Stimulated activated CD8-positive, alpha-beta memory T cell treated with anti-CD3 and anti-CD28 coated beads, Interleukin-12 subunit alpha, Interleukin-12 subunit beta, amount 100 ng/mL, for 1 hour (primary cell): ENCODE measurements at places on chromosomes 6 and 20.

DNA sequence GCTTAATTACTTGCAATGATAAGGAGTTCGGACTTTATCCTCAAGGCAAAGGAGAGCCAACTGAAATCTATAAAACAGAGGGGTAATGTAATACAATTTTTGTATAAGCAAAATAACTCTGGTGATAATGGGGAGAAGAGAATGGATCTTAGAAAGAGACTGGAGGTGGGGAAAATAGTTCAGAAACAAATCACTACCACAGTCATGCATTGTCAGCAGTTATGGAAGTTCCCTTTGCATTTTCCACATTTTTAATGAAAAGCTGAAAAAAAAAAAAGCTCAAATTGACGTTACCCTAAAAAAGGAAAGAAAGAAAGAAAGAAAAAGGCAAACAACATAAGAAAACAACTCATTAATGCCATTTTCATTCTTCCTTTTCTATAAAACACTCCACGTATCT, 337.6 kb upstream of the HSF2 start:
- no peak for DNase-seq

- DNase-seq: no peak
These were observed 1.0 kb downstream of the TOMM34 start for GRCh38 chr20:44959082-44959637.

GRCh38 chr6:15608396-15608795, 54.4 kb downstream of the DTNBP1 start:
- no peak for DNase-seq

DNA sequence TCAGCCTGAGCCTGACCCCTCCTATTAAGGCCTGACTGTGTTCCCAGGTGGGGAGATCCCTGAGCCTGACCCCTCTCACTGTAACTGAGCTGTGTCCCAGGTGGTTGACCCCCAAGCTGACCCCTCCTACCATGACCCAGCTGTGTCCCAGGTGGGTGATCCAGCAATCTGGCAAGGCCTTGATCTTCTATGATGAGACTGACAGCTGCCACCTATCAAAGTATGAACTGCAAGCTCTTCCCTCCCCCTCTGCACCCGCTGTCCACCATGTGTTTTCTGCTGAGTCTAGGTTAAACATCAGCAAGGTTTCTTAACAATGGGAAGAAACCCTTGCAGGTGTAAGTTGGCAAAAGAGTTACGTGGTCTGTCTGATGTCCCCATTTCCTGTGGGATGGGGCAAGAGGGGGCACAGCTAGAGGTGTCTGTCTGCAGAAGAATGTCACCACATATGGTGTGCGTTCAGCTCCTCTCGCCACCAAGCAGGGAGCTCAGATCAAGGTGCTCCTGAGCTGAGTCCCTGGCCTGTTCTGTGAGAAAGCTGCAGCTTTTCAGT, 5.9 kb downstream of the PXDC1 start:
- no peak for DNase-seq

DNA sequence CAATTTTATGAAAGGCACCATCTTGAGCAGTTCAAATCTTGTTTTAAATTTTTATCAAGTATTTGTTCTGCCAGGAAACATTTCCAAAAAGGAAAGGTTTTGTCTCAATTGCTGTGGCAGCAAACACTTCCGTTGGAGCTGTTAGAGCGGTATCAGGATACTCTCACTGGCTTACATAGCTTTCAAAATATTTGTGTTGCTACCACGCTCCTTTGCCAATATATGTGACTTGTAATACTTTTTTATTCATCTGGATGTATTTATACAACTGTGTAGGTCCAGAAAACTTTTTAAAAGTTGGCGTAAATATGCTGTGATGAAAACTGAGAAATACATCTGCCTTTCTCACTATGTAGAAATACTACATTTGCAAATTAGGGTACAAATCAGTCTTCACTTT, 37.8 kb upstream of the NHSL1 start:
- DNase-seq: no peak

DNA sequence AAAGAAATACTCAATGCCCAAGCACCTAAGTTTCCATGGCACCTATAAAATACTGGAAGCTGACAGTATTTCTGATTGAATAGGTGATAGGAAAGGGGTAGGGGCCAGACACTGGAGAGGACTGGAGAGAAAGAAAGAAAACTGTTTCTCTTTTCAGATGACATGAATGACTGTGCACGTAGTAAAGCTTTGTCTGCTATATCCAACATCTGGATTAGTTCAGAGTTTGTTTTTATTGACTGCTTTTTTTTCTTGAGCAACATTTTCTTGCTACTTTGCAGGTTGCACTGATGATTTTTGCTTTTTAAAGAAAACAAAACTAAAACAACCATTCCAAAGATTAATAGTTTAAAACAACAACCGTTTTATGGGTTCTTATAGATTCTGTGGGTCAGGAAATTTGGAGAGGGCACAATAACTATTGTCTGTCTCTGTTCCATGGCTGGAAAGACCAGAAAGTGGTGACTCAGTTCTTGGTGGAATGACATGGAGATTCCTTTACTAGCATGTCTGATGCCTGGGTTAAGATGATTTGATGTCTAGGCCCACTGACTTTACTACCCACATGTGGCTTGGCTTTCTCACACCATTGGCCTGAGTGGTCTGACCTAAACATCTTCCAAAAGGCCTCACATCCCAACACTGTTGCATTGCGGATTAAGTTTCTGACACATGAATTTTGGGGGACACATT, 12.2 kb upstream of the LRP11 start:
- no peak for DNase-seq

DNA sequence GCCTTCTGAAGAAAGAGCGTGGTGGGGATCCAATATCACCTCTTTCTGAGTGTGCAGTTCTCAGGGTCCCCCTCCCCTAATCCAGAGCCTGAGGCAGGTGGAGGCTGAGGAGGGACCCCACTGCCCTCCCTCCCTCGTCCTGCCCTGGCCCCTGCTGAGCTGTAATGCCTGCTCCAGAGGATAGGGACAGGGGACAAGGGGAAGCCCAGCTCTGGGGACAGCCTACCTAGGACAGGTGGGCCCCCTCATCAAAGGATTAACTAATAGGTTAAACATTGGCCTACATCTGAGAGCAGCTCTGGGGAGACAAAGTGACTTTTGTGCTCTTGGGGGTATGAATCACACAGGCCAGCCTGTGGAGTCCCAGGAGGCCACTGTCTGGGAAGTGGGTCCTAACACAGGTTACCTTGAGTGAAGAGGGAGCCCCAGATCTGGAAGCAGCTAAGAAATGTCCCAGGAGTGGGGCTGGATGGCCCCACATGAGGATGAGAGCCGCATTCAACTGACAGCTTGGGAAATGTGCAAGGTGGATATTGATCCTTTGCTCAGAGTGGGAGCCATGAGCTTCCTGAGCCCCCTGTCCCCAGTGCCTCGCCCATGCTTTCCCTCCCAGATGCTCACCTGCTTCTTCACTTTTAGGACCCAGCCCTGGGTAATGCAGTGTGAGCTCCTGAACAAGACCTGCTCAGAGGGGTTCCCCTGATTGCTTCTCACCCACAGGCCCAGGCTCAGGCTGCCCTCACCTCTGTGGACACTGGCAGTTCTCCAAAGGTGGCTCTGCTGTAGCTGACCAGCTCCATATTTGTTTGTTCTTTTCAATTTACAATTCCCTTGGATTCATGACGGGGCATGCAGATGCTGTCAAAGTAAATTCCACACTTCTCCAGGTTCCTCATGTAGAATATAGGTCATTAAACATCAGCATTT, 17.8 kb upstream of the CST9L start:
- DNase-seq: no peak

DNA sequence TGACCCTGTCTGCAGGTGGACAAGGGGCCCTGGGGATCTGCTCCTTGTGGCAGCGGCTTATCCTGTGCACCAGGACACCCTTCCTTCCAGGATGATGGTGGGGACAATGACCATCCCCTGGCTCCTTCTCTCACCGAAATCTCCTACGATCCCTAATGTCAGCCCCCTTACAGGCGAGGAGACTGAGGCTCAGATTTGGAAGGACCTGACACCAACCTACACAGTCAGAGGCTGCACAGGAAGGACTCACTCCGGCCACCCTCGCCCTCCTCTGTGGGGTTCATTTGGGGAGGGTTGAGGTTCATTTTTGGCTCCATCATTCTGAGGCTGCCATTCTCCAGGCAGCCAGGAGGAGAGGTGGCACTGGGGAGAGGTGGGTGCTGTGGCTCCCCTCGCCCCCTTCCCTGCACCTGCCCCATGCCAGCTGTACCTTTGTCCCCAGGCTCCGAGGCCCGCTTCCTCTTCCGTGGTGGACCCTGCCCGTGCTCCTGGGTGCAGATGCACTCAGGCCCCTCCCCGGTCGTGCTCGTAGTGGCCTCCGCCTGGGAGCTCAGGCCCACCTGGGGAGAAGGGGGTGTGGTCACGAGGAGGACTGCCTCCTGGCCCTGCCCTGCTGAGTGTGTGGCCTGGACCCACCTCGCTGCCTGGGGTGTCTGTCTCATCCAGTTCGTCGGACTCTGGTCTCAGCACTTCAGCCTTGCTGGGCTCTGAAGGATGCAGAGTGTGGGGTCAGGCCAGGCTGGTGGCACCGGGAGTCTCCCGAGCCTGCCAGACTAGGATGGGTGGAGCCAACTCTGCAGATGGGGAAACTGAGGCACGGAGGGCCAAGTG, 5.3 kb upstream of the CABLES2 start:
- no peak for DNase-seq

GRCh38 chr6:132391391-132392269, 9.6 kb downstream of the MOXD1 start:
- no peak for DNase-seq

GRCh38 chr6:170100046-170100445, 190.8 kb downstream of the DLL1 start:
- no peak for DNase-seq

DNA sequence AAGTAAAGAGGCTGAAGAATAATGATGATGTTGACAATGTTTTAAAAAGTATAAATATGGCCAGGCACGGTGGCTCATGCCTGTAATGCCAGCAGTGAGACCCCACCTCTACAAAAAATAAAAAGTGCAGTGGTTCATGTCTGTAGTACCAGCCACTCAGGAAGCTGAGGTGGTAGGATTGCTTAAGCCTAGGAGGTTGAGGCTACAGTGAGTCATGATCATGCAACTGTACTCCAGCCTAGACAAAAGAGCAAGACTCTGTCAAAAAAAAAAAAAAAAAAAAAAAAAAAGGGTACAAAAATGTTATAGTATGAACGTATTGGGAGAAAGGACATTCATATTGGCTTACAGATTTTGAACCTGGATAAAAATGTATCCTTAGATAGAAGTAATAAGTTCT, 543.1 kb upstream of the IRAK1BP1 start:
- DNase-seq: no peak

- DNase-seq: no peak
These were observed 13.1 kb downstream of the TCP11 start for GRCh38 chr6:35128042-35128441.

DNA sequence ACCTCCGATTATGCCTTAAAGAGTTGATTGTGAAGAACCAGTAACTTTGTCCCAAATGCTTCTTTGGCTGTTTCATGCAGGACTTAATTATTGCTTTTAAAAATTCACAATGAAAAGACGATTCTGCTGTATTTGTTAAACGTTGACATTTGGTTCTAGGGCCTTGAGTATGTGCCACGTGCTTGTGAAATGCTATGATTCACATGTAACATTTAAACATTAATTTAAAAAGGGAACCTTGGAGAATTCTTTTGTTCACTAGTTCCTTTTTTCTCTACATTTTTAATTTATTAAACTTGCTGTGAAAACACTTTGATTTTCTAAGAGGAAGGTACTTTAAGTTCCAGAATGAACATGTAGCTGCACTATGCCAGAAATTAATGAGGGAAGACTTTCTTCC, 9.5 kb downstream of the GZF1 start:
- DNase-seq: no peak

GRCh38 chr20:815914-816606, 17.5 kb upstream of the FAM110A start:
- peak; percentile 52 for DNase-seq

DNA sequence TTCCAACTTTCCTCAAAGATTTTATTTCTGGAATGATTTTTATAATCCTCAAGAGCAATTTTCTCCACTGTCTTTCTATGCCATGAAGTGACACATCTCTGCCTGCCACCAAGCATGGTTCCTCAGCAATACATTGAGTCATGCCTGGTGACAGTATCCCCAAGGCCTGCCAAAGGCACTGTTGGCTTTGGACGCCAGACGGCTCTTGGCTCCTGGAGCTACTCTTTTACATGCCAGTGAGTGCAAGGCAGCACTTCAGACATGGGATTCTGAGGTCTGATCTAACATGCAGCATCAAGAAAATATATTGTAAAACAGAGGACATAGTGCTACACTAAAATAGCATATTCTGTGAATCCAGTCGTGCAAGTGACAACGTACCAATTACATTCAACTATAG, 20.1 kb upstream of the PLEKHG1 start:
- no peak for DNase-seq

GRCh38 chr6:150349546-150349945, 19.3 kb upstream of the IYD start:
- DNase-seq: no peak

- no peak for DNase-seq
These were observed 21.3 kb downstream of the MAN1A1 start for GRCh38 chr6:119328254-119328653.

- no peak for DNase-seq
These were observed 1.8 kb downstream of the GJA1 start for GRCh38 chr6:121436960-121437850.

GRCh38 chr20:35462351-35462750, 7.0 kb downstream of the CEP250 start:
- no peak for DNase-seq

DNA sequence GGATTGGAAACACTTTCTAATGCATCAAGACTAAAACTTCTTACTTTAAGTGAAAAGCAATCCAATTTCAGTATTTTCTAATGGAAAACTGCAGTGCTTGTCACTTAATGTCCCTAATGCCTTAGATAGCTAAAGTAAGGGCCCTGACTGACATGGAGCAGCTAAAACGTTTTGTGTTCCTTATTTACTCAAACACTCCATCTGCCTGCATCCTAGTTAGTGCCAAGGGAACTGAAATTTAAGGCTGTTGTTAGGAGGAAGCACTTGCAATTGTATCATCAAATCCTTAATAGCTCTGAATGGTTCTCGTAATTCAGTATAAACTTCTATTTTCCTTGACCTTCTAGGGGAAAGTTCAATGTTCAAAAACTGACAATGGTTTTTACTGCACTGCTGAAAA, 127.4 kb downstream of the GJA10 start:
- no peak for DNase-seq

DNA sequence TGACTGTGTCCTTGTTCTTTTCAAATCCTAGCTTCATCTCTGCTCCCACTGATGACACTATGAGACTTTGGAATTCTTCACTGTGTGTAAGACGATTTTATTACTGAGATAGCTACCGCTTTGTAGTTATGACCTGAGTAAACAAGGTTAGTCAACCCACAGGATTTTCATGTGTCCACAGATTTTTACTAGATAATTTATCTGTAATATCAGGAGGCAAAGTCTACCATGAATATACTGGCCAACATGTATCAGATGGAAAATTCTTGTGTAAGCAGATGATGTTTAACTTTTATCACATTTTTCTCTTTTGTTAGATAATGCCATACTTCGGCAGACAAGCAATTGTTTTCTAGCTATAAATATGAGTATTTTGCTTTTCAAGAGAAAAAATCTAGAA, 119.8 kb downstream of the SGK1 start:
- DNase-seq: no peak
